ENCODE measurements at places on chromosomes 12 and 14.

- no peak for DNase-seq
Observed at GRCh38 chr14:33740531-33740930, 210.3 kb downstream of the EGLN3 start.

GRCh38 chr12:13562915-13563742 lies 366.6 kb downstream of the EMP1 start:
- DNase-seq: no peak

DNA sequence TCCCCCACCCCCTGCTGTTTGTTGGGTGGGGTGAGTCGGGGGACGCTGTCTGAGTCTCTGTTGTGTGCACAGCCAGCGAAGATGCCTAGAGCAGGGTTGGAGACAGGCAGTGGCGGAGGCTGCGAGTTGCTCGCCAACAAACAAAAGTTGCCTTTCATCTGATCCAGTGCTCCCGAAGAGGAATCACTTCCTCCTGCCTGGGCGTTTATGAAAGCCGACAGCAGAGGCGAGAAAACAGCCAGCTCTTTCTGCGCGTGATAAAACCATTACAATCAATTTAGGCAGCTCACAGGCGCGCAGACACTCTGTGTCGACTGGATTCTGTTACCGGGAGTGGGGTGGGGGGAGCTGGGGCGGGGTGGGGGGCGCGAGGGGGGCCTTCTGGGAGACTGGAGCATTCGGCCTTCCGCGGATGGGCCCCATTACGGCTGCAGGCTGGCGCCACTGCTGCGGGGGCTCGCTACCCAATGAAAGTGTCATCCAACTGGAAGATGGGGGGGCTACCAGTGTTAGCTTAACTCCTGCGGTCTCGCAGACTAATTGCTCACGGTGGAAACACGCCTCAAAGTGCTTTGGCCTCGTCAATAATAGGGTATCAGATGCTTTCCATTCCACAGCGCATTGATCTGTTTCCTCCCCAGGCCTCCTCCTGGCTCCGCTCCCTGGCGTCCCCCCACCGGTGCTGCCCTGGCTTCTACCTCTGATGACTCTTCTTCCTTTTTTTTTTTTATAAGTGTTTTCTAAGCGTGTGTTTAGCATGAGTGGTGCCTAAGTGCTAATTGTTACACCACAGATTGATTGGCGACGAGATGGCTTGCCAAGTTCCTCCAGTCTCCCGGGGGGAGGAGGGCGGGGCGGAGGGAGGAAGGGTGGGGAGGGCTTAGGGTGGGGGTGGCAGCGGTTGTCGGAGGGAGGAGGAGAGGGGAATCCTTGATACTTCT lies 678.4 kb downstream of the MED13L start:
- DNase-seq: no peak

DNA sequence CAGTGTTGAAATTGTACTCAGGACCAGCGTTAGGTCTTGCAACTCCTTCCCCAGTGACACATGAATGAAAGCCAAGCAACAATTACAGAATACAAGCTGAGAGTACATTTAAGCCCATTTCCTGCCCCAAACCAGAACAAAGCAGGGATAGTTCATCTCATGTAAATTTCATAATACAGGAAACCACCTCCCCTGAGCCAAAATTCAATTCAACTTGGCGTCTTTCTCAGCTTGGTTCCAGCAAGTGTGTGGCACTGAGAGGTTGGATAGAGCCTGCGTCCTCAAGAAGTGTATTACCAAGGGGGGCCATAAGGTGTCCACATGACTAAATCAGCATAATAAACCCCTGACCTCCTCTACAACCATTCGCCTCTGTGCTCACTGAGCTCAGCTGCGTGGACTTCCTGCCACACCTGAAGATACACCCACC lies 278.9 kb upstream of the CRY1 start:
- DNase-seq: no peak

GRCh38 chr12:115617391-115617790 lies 660.1 kb downstream of the MED13L start:
- DNase-seq: no peak

GRCh38 chr12:88388566-88389540 lies 191.4 kb downstream of the KITLG start:
- DNase-seq: no peak

DNA sequence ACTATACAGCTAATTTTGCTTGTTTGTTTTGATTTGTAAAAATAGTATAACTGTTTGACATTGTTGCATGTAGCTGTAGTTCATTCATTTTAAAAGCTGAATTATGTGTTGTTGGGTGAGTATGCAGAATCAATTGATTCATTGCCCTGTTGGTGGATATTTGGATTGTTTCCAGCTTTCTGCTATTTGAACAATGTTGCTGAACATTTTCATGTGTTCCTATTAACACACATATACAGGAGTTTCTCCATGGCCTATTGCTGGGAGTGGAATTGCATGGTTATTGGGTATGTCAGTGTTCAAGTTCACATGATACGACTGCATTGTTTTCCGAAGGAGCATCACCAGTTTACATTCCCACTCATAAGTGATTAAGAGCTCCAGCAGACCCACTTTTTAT lies 75.3 kb downstream of the SRGAP1 start:
- DNase-seq: no peak

GRCh38 chr12:109645194-109645593 lies 68.4 kb upstream of the FAM222A start:
- no peak for DNase-seq

DNA sequence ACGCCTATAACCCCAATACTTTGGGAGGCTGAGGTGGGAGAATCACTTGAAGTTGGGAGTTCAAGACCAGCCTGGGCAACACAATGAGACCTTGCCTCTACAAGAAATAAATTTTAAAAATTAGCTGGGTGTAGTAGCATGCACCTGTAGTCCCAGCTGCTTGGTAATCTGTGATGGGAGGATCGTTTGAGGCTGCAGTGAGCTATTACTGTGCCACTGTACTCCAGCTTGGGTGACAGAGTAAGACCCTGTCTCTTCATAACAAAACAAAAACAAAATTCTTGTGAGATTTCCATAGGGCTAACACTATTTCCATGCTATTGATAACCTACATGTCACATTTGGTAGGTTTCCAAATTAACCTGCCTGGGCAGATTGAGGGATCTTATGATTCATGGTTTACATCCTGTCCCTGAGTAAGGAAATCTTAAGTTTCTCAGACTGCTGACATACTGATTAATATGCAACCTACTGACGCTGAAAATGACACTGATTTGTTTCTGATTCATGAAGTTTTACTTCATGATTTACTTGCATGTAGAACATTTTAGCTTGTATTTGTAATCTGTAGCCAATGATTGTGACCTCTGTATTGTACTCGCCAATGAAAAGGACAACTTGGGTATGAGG lies 15.9 kb downstream of the ATP6V1D start:
- no peak for DNase-seq

- DNase-seq: no peak
Observed at GRCh38 chr14:32667791-32668190, 270.9 kb upstream of the NPAS3 start.

DNA sequence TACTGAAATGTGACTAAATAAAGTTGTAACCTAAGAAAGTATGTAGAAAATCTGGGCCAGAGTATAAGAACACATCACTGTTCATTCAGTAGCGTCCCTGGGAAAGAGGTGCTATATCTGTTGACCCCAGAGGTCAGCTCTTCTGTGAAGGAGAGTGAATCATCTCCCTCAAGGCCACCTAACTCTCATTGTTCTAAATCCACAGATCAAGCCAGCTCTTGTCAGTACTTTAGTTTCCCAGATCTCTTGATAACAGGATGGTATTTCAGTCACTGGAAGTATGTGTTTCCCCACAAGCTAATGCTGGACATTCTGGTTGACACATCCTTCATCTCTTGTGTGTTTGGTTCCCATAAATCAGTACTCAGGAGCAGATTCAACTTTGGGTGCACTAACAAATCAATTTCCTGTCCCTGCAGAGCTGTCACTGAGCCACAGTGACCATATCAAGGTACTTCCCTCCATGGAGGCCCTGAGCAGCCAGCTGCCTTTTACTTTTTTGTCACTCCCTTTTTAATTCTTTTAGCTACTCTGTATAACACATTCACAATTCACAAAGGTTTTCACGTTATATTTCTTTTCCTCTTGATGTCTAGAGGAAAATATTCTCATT lies 7.8 kb downstream of the KRT1 start:
- no peak for DNase-seq

- DNase-seq: no peak
Observed at GRCh38 chr14:71783088-71783487, 149.1 kb upstream of the RGS6 start.

DNA sequence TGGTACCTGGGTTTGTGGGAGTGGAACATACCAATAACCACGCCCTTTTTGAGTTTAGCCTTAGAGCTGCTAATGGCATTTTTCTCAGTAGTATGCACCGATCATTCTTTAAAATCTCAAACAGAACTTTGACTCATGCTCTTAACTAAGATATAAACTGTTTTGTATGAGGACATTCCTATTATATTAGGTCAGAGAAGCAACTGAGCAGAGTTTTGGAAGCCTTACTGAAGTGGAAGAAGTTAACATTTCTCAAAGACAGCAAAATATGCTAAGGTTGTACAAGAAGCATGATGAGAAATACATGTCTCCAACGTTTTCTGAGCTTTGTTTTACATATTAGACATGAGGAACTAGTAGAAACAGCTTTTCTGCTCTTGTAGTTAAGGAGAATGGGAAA lies 819.2 kb downstream of the FSCB start:
- DNase-seq: no peak

DNA sequence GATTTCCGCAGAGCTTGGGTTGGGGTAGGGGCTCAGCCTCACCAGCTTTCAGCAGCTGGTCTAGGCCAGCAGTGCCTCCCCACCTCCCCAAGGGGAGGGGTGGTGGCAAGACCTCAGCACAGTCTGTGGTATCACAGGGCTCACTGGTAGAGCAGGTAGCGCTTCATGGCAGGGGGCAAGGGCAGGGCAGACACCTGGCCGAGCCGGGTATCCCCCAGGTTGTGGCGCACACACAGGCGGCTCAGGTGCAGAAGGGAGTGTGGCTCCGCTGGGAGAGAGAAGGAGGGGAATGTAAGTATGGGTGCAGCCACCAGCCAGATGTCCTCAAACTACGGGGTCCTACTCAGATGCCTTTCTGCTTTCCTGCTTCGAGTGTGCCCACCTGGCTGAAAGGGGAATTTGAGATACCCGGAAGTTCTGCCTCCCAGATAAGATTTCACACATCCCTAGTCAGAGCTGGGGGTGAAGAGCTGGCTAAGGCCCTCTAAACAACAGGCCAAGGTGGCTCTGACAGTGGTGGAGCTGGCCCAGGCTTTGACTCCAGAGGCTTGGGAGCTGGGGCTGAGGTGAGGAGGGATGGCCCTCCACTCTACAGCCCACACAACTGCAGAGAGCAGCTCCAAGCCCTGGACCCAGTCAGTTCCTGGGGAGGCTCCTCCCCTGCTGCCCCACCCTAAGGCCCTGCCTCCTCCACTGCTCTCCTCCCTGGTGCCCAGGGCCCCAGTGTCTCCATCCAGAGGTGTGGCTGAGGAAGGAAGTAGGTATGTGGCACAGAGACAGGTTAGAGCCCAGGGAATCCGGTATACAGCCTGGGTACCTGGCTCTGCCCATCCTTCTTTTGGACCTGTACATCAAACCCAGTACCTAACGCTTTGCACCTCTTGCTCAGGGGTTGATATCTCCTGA lies 1.8 kb downstream of the SPSB2 start:
- peak; percentile 38 for DNase-seq

GRCh38 chr12:50527359-50527726 lies 22.6 kb downstream of the DIP2B start:
- no peak for DNase-seq

All from stimulated activated CD8-positive, alpha-beta memory T cell treated with anti-CD3 and anti-CD28 coated beads, Interleukin-7, amount 100 ng/mL, for 48 hours (primary cell).